ENCODE measurements at places on chromosomes 7 and 10.
A peak's percentile ranks its signal among the peaks of the same experiment; 100 is the strongest.

DNA sequence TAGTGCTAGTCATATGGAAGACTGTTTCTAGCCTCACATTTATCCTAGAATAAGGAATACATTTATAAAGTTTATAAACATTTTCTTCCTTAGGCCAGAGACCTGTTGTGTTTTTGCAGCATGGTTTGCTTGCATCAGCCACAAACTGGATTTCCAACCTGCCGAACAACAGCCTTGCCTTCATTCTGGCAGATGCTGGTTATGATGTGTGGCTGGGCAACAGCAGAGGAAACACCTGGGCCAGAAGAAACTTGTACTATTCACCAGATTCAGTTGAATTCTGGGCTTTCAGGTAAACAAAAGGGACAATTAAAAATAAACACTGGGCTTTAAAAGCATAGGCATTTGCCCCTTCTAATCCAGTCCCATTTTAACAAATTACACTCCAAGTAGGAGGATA, 4.2 kb downstream of the LIPF start:
- DNase-seq, result no peak

GRCh38 chr7:38321515-38321944, 48.1 kb upstream of the TARP start:
- DNase-seq, result no peak

GRCh38 chr7:907158-907980, 31.0 kb downstream of the GET4 start:
- no peak for DNase-seq

GRCh38 chr10:129745186-129745750, 218.8 kb downstream of the EBF3 start:
- no peak for DNase-seq

DNA sequence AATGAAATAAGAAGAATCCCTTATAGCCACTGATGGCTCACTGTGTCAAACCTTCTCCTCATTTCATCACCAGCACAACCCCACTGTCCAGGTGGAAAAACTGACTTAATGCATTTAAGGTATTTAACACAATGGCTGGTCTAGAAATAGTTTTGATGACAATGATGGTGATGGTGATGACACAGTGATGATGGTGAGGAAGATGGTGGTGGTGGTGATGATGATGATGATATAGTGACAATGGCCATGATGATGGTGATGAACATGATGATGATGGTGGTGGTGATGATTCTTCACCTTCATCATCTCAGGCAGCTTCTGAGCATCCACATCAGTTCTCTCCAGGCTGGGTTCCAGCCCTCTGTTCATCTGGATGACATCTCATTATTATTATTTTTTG, 186.6 kb downstream of the TCERG1L start:
- DNase-seq, result no peak

- DNase-seq, result peak; percentile 98
These were observed 34.5 kb upstream of the GSAP start for GRCh38 chr7:77450613-77451012.

- DNase-seq, result no peak
These were observed 22.2 kb upstream of the SRGN start for GRCh38 chr10:69065406-69066361.

GRCh38 chr7:30841025-30841735, 70.0 kb downstream of the MINDY4 start:
- no peak for DNase-seq

GRCh38 chr7:138164804-138165203, 88.5 kb downstream of the AKR1D1 start:
- no peak for DNase-seq

DNA sequence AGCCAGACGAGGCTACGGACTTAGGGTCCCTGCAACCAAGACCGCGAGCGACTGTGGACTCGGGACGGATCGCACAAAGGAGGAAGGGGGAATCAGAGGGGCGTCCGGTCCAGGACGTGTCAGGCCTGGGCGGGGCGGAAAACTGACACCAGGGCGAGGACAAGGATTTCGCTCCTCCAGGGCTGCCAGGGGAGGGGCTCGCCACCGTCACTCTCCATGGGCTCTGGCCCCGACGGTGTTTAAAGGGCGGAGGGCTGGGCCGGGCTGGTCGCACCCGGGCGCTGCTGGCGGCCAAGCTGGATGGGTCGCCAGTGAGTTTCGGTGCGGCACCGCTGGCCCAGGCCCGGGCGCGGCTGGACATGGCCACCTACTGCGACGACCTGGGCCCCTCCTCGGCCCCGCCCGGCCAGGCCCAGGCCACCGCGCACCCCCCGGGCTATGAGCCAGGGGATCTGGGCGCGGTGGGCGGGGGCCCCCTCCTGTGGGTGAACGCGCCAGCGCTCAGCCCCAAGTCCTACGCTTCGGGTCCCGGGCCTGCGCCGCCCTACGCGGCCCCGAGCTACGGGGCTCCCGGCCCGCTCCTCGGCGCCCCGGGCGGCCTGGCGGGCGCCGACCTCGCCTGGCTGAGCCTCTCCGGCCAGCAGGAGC, at the start of gene FOXI2:
TSS of gene FOXI2 (plus strand) at position 271 of the 648 bp plus-strand sequence. CDS start at position 360, 89 bp downstream.
- DNase-seq, result no peak

DNA sequence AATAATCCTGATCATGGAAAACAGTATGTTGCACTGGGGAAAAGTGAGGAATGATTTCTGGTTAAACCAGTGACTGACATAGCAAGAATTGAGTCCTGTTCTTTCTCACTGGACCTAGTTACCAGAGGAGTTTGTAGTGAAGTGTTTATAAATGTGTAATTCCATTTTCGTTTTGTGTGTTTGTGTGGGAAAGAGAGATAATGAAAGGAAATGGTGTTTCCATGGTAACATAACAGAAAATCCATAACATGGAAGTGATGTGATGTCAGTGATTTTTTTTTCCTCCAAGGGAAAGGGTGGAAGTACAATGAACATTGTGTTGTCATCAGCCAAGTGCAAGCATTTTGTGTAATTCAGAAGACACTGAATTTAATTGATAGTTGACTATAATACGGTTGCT, 283.9 kb downstream of the PLXDC2 start:
- peak; percentile 42 for DNase-seq

DNA sequence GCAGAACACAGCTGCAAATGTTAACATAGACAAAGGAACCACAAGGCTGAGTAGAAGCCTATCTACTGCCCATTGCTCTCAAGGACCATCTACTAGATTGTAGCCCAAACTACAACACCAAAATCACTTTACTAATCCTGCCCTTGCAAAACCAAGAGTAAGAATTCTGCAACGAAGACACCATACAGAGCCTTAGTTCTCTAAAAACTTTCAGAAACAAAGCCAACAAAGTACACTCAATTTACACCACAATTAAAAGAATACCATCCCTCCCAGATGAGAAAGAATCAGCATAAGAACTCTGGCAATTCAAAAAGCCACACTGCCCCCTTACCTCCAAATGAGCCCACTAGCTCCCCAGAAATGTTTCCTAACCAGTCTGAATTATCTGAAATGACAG, 294.3 kb downstream of the CTNNA3 start:
- DNase-seq, result no peak

DNA sequence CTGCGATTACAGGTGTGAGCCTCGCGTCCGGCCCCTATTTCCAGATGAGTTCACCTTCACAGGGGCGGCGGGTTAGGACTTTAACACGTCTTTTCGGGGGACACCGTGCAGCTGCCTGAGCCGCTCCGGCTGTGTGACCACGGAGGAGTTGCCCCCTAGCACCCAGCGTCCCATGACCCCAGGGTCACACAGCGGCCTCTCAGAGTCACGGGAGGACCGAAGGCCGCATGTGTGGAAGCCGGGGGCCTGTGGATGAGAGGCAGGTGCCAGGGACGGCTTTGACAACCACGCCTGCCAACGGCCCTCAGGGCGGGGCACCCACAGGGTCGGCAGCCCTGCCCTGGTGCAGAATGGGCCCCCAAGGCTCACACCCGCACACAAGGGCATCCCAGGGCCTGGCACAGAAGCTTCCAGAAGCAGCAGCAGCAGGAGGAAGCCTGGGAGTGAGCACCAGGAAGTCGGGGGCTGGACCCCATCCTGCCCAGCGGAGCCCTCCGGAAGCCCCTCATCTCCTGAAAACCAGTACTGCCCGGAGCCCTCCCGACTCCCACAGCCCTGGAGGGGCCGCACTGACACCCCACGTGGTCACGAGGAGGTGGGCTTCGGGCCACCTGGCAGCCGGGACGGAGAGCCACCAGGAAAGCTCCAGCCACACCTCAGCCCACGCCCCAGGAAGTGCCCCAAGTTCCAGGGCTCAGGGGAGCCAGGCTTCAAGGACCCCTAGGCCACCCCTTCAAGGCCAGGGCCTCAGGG, 32.7 kb downstream of the ADAP1 start:
- DNase-seq, result no peak

DNA sequence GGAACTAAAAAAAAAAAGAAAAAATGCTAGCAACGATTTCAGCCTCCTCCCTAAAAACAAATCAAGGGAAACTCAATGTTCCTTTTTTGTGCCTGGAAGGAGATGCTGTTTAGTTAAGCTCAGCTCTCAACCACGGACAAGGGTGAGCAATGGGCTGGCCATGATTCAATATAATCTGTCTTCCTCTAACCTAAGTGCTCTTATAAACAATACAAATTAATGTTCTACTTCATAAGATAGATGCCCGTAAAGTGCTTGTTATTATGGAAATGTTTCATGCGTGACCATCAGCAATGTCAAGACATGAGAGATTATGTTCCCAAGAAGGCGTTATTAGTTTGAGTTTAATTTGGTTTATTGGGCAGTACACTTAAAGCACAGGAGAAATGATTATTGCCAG, 320.3 kb downstream of the SFMBT2 start:
- DNase-seq, result no peak

DNA sequence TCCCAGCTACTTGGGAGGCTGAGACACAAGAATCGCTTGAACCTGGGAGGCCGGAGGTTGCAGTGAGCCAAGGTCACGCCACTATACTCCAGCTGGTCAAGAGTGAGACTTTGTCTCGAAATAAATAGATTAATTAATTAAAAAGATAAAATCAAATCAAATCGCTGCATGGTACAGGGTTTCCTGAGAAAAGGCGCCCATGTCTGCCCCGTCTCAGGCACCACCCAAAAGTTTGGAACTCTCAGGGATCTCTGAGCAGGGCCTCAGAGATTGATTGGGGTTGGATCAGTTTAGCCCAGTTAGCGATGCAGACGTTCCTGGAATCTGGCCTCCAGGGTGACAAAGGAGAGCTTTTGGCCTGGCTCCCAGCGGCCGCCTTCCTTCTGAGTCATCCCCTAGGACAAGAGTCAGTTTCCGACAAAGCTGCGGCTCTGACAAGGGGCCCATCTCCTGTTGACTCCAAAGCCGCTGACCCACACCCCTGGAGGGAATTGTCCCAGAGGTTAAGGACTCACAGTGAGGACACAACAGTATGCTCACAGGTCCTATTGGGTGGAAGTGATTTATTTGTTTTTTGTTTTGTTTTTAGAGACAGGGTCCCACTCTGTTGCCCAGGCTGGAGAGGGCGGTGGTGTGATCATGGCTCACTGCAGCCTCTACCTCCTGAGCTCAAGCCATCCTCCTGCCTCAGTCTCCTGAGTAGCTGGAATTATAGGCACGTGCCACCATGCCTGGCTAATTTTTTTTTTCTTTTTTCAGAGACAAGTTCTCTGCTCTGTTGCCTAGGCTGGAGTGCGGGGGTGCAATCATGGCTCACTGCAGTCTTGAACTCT, 6.8 kb downstream of the ORAI2 start:
- DNase-seq, result no peak

DNA sequence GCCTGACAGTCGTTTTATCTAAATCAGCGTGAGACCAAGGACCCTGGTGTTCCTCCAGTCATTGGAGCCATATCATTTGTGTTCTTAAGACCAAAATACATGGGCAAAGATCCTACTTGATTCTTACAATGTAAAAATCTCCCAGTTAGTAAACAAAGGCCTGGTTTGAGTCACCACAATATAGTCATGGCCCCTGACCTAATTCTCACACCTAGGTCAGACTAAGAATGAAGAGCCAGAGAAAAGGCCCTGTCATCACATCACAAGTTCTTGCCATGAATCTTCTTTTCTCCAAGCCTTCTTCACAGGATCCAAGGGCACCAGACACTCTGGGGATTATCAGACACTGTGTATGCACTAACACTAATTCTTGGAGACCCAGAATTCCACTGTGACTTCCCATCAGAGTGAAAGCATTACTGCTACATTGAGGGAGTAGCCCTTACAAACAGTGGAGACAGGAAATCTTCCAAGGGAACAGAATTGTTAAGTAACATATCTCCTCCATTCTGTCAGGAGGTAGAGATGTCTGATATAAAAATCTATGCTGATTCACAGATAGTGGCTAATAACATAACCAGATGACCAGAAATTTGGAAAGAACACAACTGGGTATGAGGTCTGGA, 7.6 kb upstream of the ERVW-1 start:
- DNase-seq, result no peak

DNA sequence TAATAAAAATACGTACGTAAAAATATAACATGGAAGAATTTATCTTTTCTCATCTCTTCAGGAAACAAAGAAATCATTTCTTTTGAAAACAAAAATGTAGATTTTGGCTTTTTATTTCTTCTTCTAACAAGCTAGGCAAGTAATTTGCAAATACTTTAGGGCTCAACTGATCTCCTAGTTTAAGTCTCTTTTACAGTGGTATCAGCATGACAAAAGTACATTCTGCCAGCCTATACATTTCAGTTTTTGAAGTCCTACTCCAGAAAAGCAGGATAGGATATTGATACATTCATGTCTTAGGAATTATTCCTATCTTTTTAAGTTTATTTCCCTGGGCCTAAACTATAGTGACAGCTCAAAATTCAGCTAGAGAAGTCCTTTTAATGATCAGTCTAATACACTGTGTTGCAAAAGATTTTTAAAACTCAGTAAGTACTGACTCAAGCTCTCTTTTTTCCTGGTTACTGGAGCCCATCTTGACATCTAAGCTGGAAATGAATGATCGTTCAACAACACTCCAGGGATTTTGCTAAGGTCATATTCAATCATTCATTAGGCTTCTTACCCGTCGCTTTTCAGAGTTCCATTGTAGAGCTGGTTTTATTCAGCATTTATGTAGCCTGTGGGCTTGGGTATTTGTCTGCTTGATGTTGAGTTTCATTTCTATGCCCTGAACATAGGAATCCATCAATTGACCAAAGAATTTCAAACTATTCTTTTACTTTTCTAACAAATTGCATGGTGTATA, 12.2 kb upstream of the FAM53B start:
- DNase-seq, result no peak

- DNase-seq, result no peak
These were observed 102.6 kb downstream of the RGS10 start for GRCh38 chr10:119439922-119440321.

DNA sequence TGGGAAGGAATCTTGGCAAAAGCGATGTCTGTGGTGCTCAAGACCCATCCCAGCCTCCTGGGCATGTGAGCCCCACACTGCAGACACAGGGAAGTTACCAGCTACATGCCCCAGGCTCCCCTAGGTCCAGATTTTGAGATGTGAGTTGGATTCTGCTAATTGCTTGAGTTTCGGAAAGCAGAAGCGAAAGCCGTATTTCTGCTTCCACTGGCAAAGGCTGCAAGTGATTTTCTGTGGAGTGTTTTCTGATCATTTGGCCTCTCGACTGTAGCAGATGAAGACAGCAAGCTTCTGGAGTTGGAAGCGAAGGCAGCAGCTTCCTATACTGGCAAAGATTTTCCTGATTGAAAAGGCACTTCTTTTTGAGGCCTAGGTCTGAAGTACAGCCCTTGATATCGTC, 29.6 kb downstream of the ANKRD16 start:
- peak; percentile 39 for DNase-seq
